ENCODE measurements at places on chromosomes 6 and 20. TPM values are rescaled to one million over a fixed set of nuclear protein-coding genes. Genes with fewer than 3 reads are reported as not detected.

DNA sequence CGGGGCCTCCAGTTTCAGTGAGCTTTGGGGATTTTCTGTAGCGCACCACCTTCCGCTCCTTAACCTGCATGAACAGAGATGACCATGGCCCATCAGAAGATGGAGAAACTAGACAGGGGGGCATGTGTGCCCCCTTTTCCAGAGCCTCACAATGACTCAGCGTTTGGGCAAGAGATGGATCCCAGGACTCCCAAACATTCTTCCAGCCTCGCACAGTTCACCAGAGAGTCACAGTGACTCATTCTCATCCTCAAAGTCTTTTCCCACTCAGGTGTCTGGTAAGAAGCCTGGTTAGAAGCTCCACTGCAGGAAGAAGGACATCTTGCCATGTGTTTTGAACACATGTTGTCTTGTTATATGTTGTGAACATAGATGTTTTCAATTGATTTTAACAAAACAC, 76.2 kb upstream of the FRMD1 start:
- no peak for DNase-seq

GRCh38 chr6:55423933-55424332, 96.7 kb downstream of the GFRAL start:
- no peak for DNase-seq

DNA sequence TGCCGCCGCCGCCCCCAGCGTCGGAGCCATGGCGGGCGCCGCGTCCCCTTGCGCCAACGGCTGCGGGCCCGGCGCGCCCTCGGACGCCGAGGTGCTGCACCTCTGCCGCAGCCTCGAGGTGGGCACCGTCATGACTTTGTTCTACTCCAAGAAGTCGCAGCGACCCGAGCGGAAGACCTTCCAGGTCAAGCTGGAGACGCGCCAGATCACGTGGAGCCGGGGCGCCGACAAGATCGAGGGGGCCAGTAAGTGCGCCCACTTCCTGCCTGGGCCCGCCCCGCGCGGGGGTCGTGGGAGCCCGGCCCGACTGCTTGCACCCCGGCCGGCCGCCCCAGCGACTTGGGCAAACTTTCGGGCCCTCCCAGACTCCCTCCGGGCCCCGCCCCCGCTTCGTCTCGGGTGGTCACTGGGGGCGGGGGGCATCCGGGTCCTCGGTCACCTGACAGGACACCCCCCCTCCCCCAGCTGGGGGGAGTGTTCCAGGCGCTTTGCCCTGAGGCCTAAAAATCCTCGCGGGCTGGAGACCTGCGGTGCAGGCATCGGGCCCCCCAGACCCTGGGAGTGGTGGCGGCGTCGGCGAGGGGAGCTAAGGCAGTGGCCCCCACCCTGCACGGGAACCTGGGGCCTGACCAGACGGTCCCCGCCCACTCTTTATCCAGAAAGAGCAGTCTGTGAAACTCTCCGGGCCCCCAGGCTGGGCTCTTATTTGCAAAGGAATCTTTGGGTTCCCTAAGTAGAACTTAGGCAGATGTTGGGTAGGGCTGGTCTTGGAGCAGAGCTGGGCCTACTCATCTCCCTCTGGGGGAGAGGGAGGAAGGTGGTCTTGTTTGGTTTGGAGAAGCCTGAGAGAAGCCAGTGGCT, 501 bp downstream of the PLCG1 start:
- DNase-seq: peak; percentile 91

GRCh38 chr6:113397236-113397635, 459.9 kb upstream of the MARCKS start:
- DNase-seq: no peak

The RPS10 gene
- total RNA-seq: 1,039 TPM

The LGSN gene
- total RNA-seq: not detected

DNA sequence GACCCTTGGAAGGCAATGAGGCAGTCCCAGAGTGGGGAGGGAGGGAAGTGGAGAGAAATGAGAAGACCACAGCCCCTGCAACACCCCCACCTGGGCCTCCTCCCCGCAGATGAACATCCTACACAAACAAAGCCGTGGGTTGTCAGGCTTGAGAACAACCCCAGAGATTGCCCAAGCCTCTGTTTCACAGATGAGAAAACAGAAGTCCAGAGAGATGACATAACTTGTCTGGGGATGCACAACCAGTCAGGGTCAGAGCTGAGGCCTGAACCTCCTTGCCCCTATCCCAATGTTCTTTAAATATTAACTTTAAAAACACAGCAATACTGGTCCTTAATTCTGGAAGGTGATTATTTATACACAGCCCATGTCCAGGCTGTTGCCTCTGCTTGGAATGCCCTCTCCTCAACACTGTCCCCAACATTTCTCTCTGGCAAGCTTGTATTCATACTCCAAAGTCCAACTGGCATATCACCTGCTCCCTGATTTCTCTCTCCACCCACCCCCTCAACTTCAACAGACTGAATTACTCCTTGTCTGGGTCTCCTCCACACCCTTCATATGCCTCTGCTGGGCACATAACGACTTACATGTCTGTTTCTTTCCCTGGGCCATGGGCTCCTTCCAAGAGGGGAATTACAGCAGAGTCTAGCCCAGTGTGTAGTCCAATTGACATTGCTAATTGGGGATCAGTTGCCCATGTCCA, 135.5 kb upstream of the LRFN2 start:
- no peak for DNase-seq

GRCh38 chr20:59787538-59787890, 145.9 kb downstream of the SYCP2 start:
- DNase-seq: no peak

DNA sequence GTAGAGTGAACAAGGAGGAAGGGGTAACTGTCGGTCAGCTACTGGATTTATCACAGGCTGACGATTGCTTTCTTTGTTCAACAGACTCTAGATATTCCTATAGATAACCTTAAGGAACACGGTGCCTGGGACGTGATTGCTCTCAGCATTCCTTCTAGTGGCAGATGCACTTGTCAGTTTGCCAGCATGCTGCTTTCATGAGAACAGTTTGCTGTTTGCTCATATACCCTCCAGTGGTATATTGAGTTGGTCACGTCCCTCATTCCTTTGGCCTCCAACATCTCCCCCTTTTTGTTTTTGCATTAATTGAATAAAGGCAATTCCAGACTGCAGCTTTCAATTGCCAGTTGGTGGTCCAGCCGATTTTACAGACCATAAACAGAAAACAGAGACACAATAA, 76.8 kb upstream of the BTN3A2 start:
- no peak for DNase-seq

GRCh38 chr20:13142143-13142542, 78.9 kb upstream of the ISM1 start:
- no peak for DNase-seq

The CPNE5 gene
- total RNA-seq: 5.2 TPM

The GPR63 gene
- 0.90 TPM for total RNA-seq

The LY6G6F gene
- total RNA-seq: not detected

The IL17A gene
- not detected for total RNA-seq

DNA sequence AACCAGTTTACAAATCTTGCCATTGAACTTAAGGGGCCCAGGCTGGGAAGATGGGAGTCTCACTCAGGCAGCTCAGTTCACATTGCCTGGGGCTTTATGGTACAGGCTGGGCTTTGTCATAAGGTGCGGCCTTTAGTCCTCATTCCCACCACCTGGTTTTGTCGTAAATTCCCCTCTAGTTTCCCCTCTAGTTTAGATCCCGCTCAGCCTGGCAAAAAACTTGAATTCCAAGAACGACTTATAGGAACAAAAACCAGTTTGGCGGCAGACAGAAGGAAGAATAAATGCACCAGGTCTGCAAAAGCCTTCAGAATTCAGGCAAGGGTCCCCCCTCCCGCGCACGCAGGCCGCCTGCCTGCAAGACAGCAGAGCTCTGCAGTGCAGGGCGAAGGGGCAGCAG, 4.1 kb downstream of the BMP7 start:
- no peak for DNase-seq

DNA sequence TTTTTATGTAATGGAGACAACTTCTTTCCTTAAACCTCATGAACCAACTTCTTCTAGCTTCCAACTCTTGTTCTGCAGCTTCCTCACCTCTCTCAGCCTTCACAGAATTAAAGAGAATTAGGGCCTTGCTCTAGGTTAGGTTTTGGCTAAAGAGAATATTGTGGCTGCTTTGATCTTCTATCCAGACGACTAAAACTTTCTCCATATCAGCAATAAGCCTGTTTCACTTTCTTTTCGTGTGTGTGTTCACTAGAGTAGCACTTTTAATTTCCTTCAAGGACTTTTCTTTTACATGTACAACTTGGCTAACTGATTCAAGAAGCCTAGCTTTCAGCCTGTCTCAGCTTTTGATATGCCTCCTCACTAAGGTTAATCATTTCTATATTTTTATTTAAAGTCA, 596.1 kb upstream of the NRSN1 start:
- no peak for DNase-seq

The MUC22 gene
- total RNA-seq: not detected

DNA sequence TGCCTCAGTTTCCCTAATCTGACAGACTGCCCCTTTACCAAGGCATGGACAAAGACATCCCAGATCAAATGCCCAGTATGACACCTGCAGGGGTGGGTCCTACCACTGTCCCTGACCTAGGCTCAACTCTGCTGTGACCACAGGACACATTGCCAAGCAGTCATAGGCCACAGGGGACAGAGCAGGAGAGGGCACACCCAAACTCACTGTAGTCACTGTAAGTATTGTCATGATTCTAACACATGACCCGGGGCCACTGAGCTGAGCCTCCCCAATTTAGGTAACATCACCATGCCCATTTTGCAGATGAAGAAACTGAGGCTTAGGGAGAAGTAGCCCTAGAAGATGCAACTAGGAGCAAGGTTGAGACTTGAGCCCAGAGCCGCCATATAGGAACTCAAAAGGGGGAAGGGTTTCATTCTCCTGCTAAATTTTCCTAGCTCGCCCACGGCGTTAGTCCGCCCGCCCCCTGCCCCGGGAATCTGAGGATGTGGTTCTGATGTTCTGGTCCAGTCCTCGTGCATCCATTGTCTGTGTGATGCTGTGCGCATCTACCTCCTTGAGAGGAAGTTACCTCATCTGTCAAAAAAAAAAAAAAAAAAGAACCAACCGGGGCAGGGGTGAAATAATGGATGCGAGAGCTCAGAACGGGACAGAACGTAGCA, 44.8 kb downstream of the PMEPA1 start:
- DNase-seq: peak; percentile 69

DNA sequence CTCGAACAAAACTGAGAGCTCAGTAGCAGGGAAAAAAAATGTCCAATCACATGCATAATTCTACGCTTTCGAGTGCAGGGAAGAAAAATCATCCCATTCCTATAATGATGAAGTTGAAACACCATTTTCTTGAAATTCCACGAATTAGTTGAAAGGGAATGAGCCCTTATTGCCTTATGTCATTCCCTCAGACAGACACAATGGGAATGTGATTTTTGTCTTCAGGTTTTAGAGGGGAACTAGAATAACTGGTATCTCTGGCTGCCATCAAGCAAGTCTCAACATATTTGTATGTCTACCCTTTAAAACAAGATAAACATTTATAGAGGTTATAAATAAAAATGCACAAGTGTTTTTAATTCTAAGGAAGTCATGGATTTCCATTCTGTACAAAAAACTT, 87.9 kb downstream of the KIF13A start:
- DNase-seq: no peak

DNA sequence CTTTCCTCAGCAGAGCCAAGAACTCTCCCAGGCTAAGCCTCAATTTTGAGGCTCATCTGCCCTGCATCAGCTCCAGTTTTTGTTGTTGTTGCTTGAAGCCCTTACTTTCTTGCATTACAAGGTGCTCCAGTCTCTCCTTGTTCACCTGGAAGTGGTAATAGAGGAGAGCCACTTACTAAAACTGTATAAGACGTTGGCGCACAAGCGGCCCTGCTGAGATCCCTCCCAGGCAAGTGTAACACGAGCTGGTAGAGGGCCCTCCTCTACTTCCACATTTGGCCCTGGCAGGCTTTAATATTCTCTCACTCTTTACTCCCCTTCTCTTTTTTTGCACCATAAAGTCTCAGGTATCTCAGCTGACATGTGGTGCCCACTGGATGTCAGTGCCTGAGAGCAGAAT, 19.5 kb downstream of the GCM2 start:
- no peak for DNase-seq

The SLC22A16 gene
- total RNA-seq: 1.6 TPM

GRCh38 chr6:156686301-156686994, 90.7 kb upstream of the ARID1B start:
- DNase-seq: no peak

The NR2E1 gene
- total RNA-seq: not detected

The SMLR1 gene
- not detected for total RNA-seq

DNA sequence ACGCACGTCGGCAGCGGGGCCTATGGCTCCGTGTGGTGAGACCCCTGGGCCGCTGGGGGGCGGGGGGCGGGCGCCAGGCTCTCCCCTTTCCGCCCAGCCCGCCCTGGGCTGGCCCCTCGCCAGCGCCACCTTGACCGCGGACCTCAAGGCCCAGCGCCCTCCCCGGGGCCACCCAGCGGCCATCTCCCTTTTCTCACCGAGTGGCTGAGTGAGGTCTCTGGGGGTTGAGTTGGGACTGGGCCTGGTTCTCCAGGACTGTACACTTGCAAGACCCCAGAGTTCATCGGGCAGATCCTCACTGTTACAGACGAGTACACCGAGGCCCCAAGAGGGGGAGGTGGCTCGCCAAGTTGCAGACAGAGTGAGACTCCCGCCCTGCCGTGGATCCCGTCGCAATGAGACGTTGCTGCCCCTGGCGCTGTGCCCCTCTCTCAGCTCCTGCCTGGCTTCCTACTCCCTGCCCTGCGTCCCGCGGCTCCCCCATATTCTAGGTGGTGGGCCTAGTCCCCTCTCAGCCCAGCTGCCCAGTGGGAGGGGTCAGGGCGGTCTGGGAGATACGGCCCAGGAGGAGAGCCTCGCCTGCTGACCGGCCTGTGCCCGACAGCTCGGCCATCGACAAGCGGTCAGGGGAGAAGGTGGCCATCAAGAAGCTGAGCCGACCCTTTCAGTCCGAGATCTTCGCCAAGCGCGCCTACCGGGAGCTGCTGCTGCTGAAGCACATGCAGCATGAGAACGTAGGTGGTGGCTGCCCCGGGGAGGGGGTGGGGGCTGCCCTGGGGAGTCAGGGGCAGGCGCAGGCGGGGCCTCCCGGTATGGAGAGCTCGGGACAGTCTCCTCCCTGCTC, 576 bp downstream of the MAPK13 start:
- no peak for DNase-seq

The TMEM151B gene
- not detected for total RNA-seq

DNA sequence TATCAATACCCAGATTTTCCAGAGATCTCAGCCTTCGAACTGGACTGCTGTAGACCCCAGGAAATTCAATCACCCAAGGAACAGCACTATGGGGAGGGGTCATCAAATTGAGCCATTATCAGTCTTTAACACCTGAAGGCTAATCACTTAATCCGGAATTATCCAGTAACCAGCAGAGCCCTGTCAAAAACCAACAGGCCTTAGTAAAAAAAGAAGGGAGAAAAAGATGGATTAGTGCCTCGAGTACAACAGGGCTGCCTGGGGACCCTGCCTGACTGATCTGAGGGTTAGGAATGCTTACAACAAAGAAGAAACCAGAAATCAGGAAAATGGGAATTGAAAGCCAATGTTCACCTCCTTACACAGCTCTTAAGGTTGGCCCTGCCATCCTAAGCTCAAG, 7.6 kb downstream of the RRAGD start:
- DNase-seq: no peak

DNA sequence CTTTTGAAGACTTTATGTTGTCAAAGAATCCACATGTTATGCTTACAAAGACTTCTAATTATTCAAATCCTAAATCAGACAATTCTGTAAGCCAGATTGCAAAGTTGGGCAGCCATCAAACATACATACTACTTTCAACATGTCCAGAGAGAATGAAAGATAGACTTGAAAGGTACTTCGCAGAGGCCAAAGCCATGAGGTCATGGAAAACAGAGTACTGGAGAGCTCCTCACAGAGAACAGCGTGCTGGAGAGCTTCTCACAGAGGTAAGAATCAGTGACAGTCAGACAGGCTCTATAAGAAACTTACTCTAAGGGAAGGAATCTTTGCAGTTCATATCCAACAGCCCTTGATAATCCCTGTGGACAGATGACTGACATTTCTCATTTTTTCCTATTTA, 400.2 kb downstream of the GJA1 start:
- DNase-seq: no peak

The ELOVL4 gene
- total RNA-seq: 1.8 TPM

Measured in posterior vena cava (tissue), 2 donors.